ENCODE measurements at places on chromosomes 12 and 14. TPM values are rescaled to one million over a fixed set of nuclear protein-coding genes. Genes with fewer than 3 reads are reported as not detected.

The NPFF gene
- polyA plus RNA-seq: not detected

The RFX4 gene
- polyA plus RNA-seq: 217 TPM

The CYP27B1 gene
- polyA plus RNA-seq: 2.2 TPM

DNA sequence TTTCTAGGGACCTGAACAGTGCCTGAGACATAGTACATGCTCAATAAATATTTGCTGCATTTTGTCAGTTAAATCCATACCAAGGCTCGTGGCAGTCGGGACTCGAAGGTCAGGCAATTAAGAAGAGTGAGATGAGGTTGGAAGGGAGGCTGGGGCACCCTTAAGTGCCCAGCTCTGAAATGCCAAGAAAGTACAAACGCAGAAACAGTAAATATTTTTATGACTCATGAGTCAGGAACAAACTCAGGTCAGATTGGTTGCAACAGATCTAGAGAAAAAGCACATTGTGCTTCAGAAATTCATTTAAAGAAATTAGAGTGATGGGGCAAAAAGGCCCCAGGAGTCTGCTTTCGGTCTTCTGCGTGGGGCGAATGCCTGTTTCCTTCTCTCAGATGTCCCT lies 83.0 kb upstream of the FZD10 start:
- DNase-seq: no peak

DNA sequence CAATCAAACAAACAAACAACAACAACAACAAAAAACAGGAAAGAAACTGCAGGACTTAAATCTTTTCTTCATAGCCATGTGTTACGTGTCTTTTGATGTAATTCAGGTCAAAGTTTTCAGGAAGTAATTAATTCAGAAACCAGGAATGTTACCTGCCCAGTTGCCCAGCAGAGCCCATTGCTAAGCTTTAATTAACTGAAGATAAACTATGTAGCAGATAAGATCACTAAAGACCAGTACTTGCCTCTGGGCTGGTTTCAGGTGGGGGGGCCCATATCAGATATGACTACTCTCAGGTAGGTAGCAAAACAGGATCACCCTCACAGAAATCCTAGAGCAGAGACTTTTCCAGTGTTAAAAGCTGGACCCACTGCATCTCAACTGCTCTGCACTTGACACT lies 69.2 kb downstream of the LIN7A start:
- no peak for DNase-seq

- DNase-seq: peak; percentile 71
These were observed 116.5 kb downstream of the GPHN start for GRCh38 chr14:66624336-66624937.

Measured in testis (tissue), 5 donors.